ENCODE measurements at places on chromosomes 1 and 21. TPM values are rescaled to one million over a fixed set of nuclear protein-coding genes. Genes with fewer than 3 reads are reported as not detected.

RCC1 gene
- polyA plus RNA-seq: 25.3 TPM

HSPB7 gene
- polyA plus RNA-seq: 14.2 TPM

DNA sequence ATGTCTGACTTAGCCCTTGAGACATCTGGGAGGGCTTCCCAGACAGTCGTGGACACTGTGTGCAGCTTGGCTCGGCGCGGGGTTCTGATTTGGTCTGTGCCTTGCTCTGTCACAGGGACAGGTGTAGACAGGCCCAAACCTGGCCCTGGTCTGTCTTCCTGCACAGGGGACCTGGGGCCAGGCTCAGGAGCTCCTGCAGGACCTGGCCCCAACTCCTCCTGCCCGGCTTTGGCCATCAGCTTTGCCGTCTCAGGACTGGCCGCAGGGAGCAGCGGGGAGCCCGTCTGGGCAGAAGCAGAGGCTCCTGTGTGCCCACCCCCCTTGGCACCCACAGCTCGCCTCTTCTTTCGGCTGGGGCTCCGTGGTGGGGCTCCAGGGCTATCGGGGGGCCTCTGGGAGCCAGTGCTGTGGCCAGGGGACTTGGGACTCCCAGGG, 1.7 kb downstream of the PERM1 start:
- no peak for DNase-seq

GRCh38 chr21:42019101-42019605, 9.0 kb upstream of the ZBTB21 start:
- DNase-seq: peak; percentile 60

DNA sequence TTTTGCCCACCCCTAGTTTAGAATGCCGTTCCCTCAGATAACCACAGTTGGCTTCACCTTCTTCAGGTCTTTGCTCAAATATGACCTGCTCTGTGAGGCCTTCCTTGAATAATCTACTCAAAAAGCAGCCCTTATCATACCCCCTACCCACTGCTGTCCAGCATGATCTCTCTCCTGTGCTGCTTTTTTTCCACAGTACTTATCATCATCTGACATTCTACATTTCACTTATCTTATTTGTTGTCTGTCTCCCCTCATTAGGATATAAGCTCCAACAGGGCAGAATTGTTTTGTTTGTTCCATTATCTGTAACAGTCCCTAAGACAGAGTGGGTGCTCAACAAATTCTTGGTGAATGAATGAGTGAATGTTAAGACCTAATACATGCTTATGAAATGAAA, 18.1 kb downstream of the USP24 start:
- DNase-seq: no peak

- DNase-seq: peak; percentile 75
These were observed at the start of gene FAM131C for GRCh38 chr1:16073490-16074119. Gene FAM131C, minus strand, starts transcription at chr1:16073651. Its CDS starts 209 bp downstream, at chr1:16073442.

- DNase-seq: peak; percentile 67
These were observed 5.5 kb downstream of the MFSD2A start for GRCh38 chr1:39960431-39960958.
